NCI-H2227 treated with DMSO at 0.1 percent for 48 hours (cell line): ENCODE measurements at places on chromosomes 5 and 9.
A peak's percentile ranks its signal among the peaks of the same experiment; 100 is the strongest.

GRCh38 chr9:130523921-130524320, 55.5 kb upstream of the FUBP3 start:
- DNase-seq: no peak

- peak; percentile 8 for DNase-seq
Observed at GRCh38 chr5:41127967-41128690, 57.0 kb upstream of the MROH2B start.

DNA sequence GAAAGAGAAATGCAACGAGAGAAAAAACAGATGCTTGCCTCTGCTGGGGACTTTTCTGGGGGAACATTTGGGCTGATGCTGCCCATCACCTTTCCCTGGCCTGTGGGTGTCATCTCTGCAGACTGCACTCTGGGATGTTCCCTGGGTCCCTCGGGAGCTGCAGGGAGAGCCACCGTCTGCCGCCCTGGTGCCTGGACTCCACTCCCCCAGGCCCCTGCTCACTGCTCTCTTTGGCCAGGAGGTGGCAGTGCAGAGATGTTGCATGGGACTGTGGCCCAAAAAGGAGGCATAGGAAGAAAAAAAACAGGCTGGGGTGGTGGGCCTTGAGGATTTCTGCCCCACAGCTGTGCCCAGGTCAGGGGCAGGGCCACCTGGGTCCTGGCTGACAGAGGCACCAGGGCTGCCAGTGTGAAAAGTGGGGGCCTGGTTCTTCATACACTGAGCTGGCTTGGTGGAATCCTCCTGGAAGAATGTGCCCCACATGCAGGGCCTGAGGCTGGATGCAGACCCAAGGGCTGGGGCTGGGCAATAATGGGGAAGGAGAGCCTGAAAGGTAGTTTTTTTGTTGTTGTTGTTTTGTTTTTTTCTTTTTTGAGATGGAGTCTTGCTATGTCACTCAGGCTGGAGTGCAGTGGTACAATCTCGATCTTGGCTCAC, 353.6 kb downstream of the SLIT3 start:
- DNase-seq: no peak

DNA sequence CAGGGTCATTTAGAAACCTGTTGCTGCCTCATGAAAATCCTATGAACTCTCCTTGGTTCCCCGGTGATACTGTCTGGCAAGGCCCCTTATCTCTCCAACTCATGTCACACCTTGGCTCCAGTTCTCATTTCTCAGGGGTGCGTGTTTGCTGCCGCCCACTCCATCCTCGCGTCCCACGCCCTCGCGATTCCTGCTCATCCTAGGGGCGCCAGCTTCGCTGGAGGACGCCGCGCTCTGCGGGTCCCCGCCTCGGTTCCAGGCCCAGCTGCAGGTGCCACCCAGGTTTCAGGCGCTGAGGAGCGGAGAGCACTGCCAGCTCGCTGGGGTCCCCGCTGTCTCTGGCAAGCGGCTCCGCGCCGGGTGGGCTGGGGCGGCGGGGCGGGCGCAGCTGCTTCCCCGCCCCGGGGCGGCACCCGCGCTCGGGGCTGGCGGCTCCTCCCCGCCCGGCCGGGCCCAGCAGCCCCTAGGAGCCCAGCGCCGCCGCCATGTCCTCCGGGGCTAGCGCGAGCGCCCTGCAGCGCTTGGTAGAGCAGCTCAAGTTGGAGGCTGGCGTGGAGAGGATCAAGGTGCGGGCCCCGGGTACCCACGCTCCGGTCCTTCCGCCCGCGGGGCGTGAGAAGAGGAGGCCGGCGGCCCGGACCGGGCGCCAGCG, at the start of gene GNG10:
GNG10 (plus strand) TSS at position 456 of the 652 bp plus-strand sequence; CDS start at position 486, 30 bp downstream.
- DNase-seq: peak; percentile 32

- no peak for DNase-seq
Observed at GRCh38 chr9:93541581-93542349, 34.6 kb upstream of the PHF2 start.

- no peak for DNase-seq
Observed at GRCh38 chr9:134488331-134489280, 153.0 kb upstream of the COL5A1 start.

- no peak for DNase-seq
Observed at GRCh38 chr5:174732036-174733020, 7.9 kb downstream of the MSX2 start.

DNA sequence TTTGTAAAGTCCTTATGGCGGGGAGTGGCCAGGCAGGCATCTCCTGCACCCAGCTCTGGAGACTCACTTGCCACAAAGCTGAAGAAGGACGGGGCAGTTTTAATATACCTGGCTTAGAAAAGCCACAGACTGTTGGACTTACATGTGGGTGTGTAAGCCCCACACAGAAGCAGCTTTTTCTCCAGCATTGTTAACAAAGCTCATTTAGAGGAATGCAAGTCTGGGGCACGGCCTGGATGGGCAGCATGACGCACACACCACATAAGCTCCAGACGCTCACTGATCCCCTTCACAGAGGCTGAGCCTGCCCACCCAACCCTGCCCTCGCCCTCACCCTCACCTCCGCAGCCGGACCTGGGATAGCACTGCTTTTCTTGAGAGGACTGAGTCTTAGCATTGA, 58.0 kb upstream of the PDE8B start:
- DNase-seq: no peak

DNA sequence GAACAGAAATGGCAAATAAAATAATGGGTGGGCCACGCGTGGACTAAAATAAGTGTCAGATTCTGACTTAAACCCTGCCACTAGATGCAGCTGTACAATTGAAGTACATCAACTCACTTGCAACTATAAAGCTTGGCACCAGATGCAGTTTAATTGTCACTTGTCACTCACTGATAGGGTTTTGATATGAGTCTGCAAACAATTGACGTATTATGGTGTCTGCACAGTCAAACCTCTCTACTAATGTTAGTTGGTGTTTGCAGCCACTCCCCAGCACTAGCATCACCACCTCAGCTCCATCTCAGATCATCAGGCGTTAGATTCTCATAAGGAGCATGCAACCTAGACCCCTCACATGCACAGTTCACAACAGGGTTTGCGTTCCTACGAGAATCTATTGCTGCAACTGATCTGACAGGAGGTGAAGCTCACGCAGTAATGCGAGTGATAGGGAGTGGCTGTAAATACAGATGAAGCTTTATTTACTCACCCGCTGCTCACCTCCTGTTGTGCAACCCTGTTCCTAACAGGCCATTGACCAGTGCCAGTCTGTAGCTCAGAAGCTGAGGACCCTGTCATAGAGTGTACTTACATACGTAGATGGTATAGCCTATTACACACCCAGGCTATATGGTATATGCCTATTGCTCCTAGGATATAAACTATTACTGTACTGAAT, 72.1 kb upstream of the SEMA6A start:
- DNase-seq: no peak

- DNase-seq: no peak
Observed at GRCh38 chr5:3195994-3196393, 399.6 kb upstream of the IRX1 start.

DNA sequence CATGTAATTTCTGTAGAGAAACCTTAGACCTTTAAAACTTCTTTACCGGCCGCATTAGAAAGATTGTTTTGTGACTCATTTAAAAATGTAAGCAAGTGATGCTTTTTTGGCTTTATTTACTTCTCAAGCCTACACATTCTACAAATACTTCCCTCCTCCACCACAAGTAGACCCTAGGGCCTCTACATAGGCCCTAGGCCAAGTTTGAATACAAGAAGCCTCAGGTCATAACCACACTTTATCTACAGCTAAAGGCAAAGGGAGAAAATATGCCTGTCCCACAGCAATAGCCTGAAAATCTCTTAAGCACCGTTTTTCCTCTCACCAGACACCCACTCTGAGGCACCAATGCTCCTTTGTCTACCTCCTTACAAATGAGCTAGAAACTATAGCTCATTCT, 53.9 kb downstream of the CSNK1A1 start:
- no peak for DNase-seq

GRCh38 chr5:154132718-154133307, 57.7 kb upstream of the GALNT10 start:
- no peak for DNase-seq

DNA sequence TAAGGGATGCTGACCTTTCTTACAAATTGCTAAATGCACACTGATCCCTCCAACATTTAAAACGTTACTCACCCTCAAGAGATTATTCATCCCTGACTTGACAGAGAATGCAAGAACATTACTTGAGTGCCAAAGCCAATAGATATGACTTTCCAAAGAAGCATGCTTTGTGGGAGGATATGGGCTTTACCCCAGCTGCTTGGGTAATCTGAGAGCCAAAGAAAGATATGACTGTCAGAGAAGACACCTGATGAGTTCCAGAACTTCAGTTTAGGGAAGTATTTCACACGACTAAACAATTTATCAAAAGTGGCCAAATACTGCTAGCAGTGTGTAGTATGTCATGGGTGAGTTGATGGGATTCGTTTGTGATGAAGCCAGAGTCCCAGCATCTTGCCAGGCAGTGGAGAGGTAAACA, 7.4 kb upstream of the SPDL1 start:
- no peak for DNase-seq

- no peak for DNase-seq
Observed at GRCh38 chr5:133147815-133148567, 96.2 kb downstream of the HSPA4 start.

- no peak for DNase-seq
Observed at GRCh38 chr5:56506211-56506965, 273.3 kb upstream of the ANKRD55 start.

DNA sequence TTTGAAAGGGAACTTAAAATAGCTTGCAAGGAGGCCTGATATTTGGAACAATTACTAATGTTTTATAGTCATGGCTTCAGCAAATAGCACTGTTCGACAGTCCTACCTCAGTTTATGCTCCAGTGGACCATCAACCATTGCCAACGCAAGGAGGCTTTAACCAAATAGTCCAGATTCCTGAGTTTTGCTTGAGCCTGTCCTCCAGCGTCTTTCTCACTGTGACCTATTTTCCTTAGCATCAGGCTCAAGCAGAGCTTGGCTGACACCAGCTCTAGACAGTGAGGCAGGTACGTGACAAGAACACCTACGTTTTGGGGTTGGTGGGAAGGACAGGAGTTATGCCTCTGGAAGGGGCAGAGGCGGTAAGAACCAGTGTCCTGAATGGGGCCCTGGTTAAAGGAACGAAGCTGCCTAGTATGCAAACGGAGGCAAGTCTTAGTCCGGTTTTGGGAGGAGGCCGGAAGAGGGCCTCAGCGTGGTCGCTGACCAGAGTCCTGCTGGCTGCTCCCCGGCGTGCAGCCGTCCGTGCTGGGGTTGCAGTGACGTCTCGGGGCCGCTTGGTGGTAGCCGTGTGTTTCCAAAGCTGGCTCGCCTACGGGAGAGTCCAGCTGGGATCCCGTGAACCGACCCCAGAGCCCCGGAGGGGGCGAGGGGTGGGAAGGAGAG, 998 bp upstream of the FGF18 start:
- peak; percentile 53 for DNase-seq

GRCh38 chr5:177309351-177310191, 2.1 kb downstream of the MXD3 start:
- DNase-seq: peak; percentile 10

DNA sequence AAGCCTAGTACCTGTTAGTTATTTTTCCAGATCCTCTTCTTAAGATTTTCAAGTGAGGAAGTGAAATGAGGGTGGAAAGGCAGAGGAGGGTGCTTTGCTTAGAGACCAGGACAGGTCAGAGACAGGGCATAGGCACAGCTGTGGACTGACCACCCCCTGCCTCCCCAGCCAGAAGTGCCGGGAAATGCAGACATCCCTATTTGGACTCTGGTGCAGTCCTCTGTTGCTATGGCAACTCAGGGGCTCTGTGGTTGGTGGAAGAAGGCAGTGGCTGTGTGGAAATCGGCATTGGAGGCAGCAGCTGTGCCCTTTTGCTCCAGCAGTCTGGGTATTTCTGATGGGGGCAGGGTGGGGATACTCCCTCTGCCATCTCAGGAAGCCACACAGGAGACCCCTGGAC, 43.3 kb upstream of the NDFIP1 start:
- peak; percentile 64 for DNase-seq

DNA sequence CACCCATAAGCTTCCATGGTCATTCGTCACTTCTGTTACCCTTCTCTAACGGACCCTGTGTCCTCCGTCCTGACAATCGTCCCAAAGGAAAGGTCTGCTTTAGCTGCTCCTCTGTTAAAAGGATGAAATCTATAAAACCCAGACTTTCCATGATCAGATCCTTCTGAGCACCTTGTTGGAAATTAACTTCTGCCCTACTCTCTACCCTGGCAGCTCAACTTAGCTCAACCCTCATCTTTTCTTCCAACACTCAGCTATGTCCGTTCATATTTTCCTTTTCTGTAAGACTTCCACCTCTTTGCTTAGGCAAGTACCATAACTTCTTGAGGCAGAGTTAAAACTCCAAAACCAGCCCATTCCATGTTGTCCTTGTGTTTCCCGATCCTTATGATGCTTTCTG, 205.4 kb downstream of the SPATA31A6 start:
- no peak for DNase-seq

DNA sequence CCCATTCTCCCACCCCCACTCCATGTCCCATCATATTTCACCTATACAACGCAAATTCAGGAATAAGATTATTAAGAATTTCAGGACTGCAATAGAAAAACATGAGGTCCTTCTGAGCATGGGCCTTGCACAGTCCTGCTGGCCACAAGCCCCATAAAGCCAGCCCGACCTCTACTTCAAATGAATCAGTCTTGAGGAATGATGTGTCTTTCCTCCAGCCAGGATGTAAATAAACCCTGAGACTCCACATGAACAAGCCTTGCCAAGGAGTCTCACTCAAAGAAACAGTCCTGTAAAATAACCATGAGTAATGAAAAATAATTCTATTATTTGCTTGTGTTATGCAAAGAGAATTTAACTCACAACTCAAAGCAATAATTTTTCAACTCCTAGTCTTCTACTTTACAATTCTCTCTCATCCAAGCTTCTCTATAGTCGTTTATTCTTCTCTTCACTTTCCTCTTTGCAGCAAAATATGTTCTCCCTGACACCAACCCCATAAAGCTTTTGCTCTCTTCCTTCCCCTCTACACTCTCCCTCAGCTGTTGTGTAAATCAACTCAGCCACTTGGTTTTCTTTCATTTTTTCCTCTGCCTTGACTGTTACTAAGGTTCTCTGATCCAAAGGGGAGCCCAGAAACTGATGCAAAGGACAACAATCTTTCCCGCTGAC, 140.1 kb upstream of the MOCS2 start:
- no peak for DNase-seq

GRCh38 chr9:117184173-117184572, 230.7 kb downstream of the ASTN2 start:
- DNase-seq: no peak

DNA sequence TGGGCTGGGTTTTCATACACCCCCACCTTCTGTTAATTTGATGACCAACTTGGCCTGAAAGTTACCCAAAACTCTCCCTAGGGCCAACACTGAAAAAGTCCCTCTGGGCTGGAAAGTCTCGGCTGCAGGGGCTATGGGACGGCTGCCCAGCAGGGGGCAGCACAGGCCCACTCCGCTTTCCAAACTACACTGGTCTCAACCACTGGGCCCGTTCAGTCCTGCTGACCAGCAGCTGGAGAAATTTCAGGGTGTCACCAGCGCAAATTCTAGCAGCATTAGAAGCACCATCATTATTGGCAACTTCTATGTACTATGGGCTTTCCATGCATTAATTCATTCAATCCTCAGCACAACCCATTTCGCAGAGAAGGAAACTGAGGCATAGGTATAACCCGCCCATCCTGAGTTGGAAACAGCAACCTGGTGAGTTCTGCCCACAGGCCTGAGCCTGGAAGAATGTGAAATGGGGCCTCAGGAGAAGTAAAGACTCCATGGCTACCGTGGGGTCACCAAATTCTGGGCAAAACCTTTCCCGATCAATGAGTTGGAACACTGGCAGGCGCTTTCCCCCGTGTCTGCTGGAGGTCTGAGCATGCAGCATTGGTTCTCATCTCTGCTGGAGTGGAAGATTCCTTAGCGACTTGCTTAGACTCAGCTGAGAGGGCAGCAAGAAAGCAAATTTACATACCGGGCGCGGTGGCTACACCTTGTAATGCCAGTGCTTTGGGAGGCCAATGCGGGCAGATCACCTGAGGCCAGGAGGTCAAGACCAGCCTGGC, 9.7 kb downstream of the ORM2 start:
- no peak for DNase-seq
